ENCODE measurements at places on chromosomes 7 and 10.

- no peak for DNase-seq
Observed at GRCh38 chr7:99639267-99639666, 22.5 kb downstream of the ZSCAN25 start.

DNA sequence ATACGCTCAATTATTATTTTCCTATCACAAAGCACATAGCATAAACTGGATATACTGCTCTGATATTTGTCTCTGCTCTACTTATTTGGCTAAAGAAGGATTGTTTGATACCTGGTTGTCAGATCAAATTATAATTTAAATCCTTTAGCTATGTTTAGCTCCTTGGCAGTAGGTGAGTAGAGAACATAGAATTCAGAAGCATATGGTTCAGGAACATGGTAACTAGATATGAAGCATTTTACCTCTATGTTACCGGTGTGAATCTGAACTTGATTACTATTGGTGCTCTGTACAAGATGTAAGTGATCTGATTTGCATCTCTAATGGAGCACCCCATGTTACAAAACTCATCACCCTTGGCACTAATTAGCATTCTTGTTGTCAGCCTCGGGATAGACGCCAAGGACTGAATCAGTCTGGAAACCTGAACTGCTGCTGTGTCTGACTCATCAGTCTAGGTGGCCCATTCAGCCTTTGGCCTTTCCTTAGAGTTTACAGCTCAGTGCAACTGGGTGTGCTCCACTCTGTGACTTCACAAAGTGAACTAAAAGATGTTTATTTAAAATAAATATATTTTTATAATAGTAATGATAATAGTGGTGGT is 12.3 kb upstream of the MYPN start:
- no peak for DNase-seq

DNA sequence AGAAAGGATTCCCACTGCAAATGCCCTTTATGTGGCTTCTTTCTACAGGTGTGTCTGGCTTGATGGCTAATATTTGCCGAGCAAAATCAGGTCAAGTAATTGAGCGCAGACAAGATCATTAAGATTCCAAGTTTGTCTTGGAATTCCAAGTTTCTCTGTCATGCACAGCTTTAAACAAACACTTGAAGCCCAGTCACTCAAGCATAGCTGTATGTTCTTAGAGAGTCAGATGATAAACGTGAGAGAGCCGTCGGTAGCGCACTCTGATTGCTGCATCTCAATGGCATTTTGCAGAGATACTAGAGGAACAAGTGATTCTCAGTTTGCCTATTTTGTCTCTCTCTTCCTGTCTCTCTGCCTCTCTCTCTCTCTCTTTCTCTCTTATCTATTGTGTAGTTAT is 658 bp downstream of the DMBT1 start:
- no peak for DNase-seq

GRCh38 chr7:636396-636795 is 90.1 kb upstream of the DNAAF5 start:
- DNase-seq, result no peak

DNA sequence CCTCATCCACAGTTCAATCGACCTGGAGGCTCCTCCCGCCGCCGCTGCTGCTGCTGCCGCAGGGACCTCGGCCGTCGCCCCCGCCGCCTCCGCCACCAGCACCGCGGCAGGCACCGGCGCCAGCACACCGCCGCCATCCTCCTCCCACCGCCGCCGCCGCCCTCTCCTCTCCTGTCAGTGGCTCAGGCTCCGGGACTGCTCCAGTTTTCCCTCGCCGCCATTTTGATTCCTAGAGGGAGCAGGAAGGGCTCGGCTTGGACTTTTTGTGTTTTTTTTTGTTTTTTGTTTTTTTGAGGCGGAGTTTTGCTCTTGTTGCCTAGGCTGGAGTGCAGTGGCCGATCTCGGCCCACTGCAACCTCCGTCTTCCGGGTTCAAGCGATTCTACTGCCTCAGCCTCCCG is 3.0 kb upstream of the MCM10 start:
- no peak for DNase-seq

- DNase-seq, result no peak
Observed at GRCh38 chr7:48366096-48366495, 194.8 kb downstream of the ABCA13 start.

DNA sequence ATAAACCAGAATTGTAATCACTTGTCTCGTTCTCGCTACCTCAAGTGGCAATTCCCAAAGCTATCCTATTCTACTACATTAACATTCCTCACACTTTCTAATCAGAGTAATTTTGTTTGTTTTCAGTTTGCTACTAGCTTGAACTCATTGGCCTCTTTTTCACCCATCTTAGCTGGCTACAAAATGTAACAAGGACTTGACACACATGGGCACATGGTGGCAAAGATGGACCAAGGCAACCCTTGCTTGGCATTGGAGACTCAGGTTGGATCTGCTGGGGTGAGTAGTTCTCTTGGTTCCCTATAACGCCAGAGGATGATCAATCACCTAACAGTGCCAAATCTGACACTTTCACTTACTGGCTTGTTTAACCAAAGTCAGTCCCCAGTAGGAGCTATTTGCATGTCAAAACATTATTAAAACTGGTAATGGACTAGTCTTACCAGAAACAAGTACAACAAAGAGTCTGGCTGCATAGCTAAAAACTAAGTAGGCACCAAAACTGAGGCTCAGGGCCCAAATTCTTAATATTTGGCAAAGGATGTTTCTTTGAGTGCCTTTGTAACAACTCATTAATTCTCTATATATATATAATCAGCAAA is 1.9 kb downstream of the USP6NL start:
- DNase-seq, result no peak

DNA sequence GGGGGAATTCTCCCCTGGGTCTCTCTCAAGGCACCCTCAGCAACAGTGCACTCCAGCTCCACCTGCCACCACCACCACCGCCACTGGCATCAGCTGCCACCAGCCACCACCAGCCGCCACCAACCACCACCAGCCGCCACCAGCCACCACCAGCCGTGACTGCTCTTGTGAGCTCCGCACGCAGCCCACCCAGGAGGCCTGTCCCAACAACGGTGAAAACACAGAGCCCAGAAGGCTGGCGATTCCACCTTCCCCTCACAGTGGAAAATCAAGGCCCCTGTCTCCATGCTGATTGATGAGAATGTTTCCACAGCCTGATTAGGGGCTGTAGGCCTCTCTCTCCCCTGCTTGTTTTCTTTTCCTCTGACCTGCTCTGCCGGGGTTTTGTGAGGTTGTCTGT is 41.1 kb downstream of the COBL start:
- DNase-seq, result no peak

GRCh38 chr7:20201380-20201779 is 15.8 kb downstream of the MACC1 start:
- no peak for DNase-seq

DNA sequence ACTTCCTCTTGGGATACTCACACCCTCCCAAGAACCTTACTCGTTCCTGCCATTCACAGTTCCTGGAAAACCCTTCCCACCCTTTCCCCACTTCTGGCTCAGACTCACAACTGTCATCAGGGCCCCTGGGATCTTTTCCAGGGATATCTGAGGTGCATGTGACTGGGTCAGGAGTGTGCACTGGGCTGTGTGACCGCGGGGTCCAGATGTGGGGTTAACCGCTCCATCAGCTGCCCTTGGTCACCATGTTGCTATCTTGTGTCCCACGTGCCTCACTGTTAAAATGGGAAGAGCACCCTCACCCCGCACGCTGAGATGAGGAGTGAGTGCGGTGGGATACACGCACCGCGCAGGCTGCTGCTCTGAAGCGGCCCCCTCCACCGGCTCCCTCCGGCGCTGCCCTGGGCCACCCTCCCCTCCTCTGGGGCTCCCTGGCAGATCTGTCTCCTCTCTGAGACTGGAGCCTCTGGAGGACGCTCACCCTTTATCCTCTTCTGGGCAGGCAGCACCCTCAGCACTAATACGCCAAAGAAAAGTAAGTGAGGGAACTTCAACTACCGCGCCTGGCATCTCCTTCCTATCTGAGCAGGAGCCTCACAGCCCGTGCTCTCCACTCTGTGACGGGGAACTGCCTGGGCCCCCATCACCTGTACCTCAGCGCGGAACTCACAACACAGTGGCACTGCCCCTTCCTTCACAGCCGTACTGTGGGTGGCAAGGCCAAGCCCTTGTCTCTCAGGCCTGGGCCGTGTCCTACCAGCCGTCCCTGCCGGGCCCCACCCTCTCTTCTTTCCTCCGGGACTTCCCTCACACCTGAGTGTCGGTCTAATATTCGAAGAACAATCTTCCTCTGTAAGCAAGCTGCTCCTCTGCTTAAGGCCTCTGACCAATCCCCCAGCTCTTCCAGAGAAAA is 15.6 kb downstream of the COBL start:
- DNase-seq, result no peak

GRCh38 chr7:92691578-92691977 is 101.4 kb upstream of the FAM133B start:
- DNase-seq, result peak; percentile 11

DNA sequence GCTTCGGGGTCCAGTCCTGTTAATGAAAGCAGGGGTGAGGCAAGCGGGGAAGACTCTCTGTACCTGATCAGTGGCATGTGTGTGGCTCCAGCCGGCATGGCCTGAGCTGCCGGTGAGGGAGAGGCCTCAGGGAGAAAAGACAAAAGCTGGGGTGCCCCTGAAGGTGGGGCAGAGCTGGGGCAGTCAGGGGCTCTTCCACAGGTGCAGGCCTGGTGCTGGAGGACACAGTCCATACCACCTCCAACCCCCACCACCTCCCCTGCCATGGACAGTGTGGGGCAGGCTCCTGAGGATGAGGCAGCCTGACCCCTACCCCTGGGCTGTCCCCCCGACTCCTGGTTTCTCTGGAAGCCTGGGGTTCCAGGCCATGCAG is 129.5 kb downstream of the LHPP start:
- no peak for DNase-seq

DNA sequence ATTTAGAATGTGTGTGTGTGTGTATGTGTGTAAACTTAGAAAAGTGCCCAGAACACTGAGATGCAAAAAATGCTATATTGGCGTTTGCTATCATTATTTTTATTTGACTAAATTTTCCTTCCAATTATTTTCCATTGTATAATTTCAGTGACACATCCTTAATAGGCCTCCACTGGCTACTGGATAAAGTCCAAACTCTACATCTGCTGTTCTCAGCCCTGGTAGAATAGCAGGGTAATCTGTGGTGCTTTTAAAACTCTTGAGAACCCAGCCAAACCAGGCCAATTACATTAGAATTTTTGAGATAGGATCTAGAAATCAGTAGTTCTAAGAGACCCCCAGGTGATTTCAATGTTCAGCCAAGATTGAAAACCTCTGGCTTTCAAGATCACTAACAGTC is 66.4 kb downstream of the ZNF503 start:
- no peak for DNase-seq

- no peak for DNase-seq
Observed at GRCh38 chr10:8534096-8534495, 479.6 kb downstream of the GATA3 start.

DNA sequence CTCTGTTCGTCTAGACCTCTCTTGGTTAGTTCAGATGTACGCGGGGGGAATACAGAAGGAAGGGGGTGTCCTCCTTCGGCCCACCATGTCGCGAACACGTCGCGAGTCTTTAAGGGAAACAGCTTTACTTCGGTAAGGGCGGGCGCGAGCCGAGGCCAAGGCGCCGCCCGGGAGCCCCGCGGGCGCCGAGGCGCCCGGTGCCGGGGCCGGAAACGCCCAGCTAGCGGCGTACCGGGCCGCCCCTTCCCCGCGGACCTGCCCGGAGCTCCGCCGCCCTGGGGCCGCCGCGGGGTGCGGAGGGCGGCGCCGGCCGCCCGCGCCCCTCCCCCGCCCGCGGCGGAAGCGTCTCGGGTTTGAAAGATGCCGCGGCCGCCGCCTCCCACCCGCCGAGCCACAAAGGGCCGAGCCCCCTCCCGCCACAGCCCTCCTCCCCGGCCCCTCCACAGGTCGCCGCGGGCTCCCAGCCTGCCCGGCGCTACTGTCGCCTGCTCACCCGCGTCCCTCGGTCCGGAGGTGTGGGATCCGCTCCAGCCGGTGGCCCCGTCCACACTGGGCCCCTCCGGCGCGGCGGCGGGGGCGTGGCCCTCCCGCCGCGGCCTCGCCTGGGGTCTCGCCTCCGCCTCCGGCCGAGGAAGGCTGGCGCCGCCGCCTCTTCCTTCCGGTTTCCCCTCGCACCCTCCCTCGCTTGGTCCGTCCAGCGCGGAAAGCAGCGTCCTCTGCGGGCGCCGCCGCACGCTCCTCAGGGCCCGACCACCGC is at the start of gene KBTBD2:
Gene KBTBD2, minus strand, starts transcription at position 718 of the 757 bp plus-strand sequence. CDS start 12,156 bp downstream, outside the sequence.
- peak; percentile 84 for DNase-seq

- DNase-seq, result no peak
Observed at GRCh38 chr10:1374511-1375345, 318.5 kb downstream of the WDR37 start.

DNA sequence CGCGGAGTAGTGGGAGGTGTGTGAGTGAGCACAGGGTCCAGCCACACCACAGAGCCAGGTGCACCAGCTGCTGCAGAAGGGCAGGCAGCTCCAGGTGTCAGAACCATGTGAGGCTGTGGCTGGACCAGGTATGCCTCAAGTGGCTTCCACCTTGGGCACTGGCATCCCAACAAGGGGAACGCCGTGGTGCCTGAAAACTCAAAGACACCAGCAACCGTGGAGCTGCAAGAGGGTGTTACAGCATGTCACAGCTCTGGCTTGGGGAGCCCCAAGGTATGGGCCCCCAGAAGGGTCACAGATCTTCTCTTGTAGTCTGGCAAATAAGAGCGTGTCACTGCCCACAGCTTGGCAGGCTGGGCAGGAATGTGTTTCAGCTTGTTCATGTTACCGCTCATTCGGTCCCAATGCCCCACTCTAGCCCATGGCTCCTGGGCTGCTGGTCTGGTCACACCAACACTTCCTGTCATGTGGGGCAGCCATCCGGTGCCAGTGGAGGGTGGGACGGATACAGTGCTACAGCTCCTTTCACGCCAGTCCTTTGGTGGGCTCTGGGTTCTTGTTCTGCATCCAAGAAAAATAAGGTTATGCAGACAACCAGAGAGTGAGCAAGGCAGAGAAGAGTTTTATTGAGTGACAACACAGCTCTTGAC is 29.8 kb downstream of the STRA8 start:
- no peak for DNase-seq

- DNase-seq, result no peak
Observed at GRCh38 chr7:70719125-70719524, 412.8 kb upstream of the GALNT17 start.

DNA sequence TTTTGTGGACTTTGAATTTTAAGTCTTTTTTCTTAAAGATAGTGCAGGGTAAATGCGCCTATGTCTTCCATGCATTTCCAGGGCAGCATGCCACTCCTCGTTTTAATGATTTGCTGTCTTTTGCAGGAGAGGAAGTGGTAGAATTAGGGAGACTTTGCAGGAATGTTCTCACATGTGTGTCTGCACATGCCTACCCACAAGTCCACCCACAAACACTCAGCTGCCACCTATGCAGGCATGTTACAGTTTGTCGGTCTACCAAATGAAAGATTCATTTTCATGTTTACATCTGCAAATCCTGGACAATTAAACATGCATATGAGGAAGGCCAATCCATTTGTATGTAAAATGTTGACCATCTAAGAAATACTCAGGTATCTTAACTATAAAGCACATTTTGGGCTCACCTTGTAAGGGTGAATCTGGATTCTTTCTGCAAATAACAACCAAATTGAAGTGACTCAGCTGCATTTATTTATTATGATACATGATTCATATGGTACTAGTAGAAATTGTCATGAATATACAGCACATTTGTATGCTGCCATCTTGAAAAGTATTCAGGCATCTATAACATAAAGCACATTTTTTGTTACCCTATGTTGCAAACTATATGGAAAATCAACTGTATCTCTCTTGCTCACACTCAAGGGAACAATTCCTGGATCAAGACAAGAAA is 4.7 kb upstream of the TEX36 start:
- DNase-seq, result no peak
